ENCODE measurements at places on chromosomes 5 and 9.

DNA sequence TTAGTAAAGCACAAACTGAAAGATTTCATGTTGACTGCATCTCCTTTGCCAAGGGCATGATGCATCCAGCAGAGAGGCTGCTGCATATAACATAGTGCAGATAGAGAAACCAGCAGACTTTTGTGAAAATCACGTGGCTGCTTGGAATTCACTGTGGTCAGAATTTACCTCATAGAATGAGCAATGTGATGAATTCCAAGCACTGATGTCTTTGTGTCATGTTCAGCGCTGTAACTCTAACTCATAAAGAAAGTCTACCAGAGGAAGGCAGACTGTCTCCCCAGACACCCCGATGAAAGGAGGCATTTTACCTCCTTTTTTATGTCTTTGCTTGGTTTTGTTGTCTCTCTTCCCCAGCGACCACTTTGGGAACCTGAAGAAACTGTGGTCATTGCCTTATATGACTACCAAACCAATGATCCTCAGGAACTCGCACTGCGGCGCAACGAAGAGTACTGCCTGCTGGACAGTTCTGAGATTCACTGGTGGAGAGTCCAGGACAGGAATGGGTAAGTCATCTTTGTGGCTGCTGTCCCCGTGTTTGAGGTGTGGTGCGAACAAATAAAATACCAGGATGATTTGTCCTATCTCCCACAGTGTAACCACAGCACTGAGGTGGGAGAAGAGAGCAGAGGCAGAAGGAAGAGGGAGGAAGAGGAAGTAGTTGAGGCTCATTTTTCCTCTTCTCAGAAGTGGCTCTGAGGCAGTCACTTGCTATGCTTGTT, 42.0 kb downstream of the ITK start:
- H3K27me3 ChIP-seq = no peaks in the 10 kb centered on the region
- H3K36me3 ChIP-seq = no peaks in the 10 kb centered on the region
- no peak overlapping the region for H3K4me3 ChIP-seq
- H3K4me1 ChIP-seq = no peaks in the 10 kb centered on the region

DNA sequence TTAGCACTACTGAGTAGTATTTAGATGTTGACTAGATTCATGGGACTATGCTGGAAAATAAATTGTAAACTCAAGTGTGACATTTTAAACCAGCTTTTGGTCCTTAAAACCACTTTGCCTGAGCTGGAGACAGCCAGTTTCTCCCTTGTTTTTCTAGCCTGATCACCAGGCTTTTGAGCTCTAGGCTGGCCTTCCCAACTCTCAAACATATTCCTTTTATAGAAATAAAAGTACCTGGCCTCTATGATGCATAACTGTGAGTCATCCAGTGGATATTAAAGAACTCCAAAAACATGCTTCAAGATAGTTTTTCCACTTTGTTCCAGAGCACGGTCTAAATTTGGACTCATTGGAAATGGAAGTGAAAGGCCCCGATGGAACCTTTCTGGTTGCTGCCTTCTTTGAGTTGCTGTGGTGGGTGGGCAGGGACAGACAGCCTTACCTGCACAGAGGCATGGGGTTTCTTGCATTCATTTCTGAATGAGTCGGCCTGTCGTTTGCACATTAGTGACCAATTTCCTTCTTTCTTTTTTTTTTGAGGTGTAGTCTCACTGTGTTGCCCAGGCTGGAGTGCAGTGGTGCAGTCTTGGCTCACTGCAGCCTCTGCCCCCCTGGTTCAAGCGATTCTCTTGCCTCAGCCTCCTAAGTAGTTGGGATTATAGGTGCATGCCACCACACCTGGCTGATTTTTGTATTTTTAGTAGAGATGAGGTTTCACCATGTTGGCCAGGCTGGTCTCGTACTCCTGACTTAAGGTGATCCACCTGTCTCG, 43.1 kb downstream of the TRIO start:
- peak; percentile 89 for DNase-seq
- no peak overlapping the region for H3K4me3 ChIP-seq
- H3K4me1 ChIP-seq = peaks cover 70% of the 10 kb centered on the region
- no peaks in the 10 kb centered on the region for H3K27me3 ChIP-seq
- H3K27ac ChIP-seq = peak overlapping the region; percentile 86
- H3K36me3 ChIP-seq = no peaks in the 10 kb centered on the region

GRCh38 chr5:90965110-90965685, 406.6 kb downstream of the ADGRV1 start:
- H3K36me3 ChIP-seq = no peaks in the 10 kb centered on the region
- H3K4me3 ChIP-seq = no peak overlapping the region
- DNase-seq = peak; percentile 4

- no peaks in the 10 kb centered on the region for H3K27me3 ChIP-seq
- H3K36me3 ChIP-seq = no peaks in the 10 kb centered on the region
- H3K4me3 ChIP-seq = no peak overlapping the region
- no peak overlapping the region for H3K27ac ChIP-seq
- H3K4me1 ChIP-seq = no peaks in the 10 kb centered on the region
- DNase-seq = no peak
Observed at GRCh38 chr9:121107029-121107428, 32.3 kb downstream of the CNTRL start.

- H3K27ac ChIP-seq = no peak overlapping the region
- peaks cover 3% of the 10 kb centered on the region for H3K4me1 ChIP-seq
- no peaks in the 10 kb centered on the region for H3K27me3 ChIP-seq
- DNase-seq = no peak
- no peak overlapping the region for H3K4me3 ChIP-seq
Observed at GRCh38 chr9:77908293-77908692, 123.3 kb downstream of the GNAQ start.

GRCh38 chr9:2181792-2182191, 166.6 kb downstream of the SMARCA2 start:
- no peak overlapping the region for H3K27ac ChIP-seq
- H3K36me3 ChIP-seq = no peaks in the 10 kb centered on the region
- no peaks in the 10 kb centered on the region for H3K4me1 ChIP-seq

DNA sequence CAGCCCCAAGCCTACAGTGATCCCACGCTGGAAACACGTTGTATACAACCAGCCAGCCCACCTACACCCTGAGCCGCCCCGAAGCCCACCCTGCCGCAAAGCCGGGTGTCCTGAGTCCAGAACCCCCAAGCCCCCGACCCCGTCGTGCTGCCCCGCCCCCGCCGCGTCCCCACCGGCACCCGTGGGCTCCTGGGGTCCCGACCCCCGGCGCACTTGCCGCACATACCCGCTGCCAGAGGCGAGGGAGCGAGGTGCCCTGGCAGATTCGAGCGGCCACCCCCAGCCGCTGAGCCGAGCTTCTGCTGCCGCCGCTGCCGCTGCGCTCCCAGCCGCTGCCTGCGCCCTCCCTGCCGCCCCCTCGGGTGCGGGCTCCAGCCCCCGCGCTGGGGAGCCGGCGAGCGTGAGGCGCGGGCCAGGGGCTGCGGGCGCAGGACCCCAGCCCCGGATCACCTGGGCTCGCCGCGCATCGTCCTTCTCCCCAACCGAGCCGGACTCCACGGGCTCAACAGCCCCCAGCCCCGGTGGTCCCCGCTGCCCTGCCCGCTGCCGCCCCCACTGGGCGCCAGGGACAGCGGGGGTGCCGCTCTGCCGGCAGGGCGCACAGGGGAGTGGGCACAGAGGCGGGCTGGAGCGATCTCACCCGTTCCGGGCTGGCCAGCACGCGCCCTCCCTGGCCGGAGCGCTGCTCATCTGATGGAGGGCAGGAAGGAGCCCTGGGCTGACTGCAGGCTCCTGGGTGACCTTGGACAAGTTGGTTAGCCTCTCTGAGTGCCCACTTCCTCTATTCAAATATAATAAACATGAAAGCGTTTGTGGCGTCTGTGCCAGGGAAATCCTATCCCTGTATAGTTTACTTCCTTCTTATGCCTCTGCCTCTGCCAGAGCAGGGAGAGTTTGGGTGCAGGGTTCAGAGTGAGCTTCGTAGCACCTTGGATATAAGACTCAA, at the start of gene HTR4:
TSS of gene HTR4 (minus strand) at position 692 of the 946 bp plus-strand sequence. CDS start 17,513 bp downstream, outside the sequence.
- peaks cover 7% of the 10 kb centered on the region for H3K27me3 ChIP-seq
- H3K4me3 ChIP-seq = no peak within 1 kb of the TSS
- DNase-seq = no peak

- DNase-seq = no peak
- H3K4me1 ChIP-seq = no peaks in the 10 kb centered on the region
- H3K4me3 ChIP-seq = no peak overlapping the region
- no peak overlapping the region for H3K27ac ChIP-seq
- peaks cover 5% of the 10 kb centered on the region for H3K27me3 ChIP-seq
- H3K36me3 ChIP-seq = no peaks in the 10 kb centered on the region
Observed at GRCh38 chr5:1291611-1292080, 3.2 kb downstream of the TERT start.

GRCh38 chr5:97547999-97548738, 365.1 kb upstream of the RIOK2 start:
- H3K4me3 ChIP-seq = no peak overlapping the region
- no peak overlapping the region for H3K27ac ChIP-seq
- no peaks in the 10 kb centered on the region for H3K36me3 ChIP-seq
- no peak for DNase-seq
- peaks cover 2% of the 10 kb centered on the region for H3K4me1 ChIP-seq

- H3K36me3 ChIP-seq = no peaks in the 10 kb centered on the region
- H3K27me3 ChIP-seq = peaks cover 6% of the 10 kb centered on the region
- no peak overlapping the region for H3K27ac ChIP-seq
Observed at GRCh38 chr5:72692651-72693442, 123.6 kb upstream of the TNPO1 start.

- H3K36me3 ChIP-seq = no peaks in the 10 kb centered on the region
- no peaks in the 10 kb centered on the region for H3K27me3 ChIP-seq
- no peak overlapping the region for H3K27ac ChIP-seq
- peak; percentile 87 for DNase-seq
- no peaks in the 10 kb centered on the region for H3K4me1 ChIP-seq
Observed at GRCh38 chr5:55817030-55817429, 34.1 kb upstream of the IL31RA start.

DNA sequence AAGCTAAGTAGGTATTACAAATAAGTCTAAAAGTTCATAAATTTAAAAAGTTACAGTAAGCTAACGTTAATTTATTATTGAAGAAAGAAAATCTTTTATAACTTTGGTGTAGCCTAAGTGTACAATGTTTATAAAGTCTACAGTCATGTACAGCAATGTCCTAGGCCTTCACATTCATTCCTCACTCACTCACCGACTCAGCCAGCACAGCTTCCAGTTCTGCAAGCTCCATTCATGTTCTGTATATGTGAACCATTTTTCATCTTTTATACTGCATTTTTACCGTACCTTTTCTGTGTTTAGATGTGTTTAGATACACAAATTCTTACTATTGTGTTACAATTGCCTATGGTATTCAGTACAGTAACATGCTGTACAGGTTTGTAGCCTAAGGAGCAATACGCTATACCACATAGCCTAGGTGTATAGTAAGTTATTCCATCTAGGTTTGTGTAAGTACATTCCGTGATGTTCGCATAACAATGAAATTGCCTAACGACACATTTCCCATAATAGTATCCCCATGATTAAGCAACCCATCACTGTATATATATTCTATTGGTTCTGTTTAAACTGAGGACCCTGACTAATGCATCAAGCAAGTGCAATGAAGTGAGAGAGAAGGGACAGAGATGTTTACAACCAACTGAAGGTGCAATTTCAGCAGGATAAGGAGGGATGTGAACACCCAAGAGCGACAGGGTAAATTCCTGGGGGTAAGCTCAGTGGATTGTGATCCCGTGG, 88.9 kb upstream of the TRIO start:
- H3K27ac ChIP-seq = no peak overlapping the region
- H3K27me3 ChIP-seq = no peaks in the 10 kb centered on the region

- no peaks in the 10 kb centered on the region for H3K27me3 ChIP-seq
- H3K27ac ChIP-seq = peak overlapping the region; percentile 77
- peak; percentile 81 for DNase-seq
- H3K4me1 ChIP-seq = peaks cover 34% of the 10 kb centered on the region
- no peaks in the 10 kb centered on the region for H3K36me3 ChIP-seq
Observed at GRCh38 chr5:78597974-78598371, 50.6 kb downstream of the LHFPL2 start.

GRCh38 chr5:177066224-177066623, 20.5 kb upstream of the FGFR4 start:
- H3K36me3 ChIP-seq = peaks cover 7% of the 10 kb centered on the region
- no peaks in the 10 kb centered on the region for H3K27me3 ChIP-seq
- H3K27ac ChIP-seq = no peak overlapping the region
- H3K4me1 ChIP-seq = no peaks in the 10 kb centered on the region
- no peak overlapping the region for H3K4me3 ChIP-seq

GRCh38 chr5:112958093-112959088, 18.2 kb upstream of the DCP2 start:
- peak; percentile 98 for DNase-seq
- H3K27ac ChIP-seq = no peak overlapping the region
- no peaks in the 10 kb centered on the region for H3K36me3 ChIP-seq
- H3K4me3 ChIP-seq = peak overlapping the region; percentile 6
- H3K27me3 ChIP-seq = no peaks in the 10 kb centered on the region
